Stimulated activated CD4-positive, alpha-beta T cell treated with anti-CD3 and anti-CD28 coated beads, Interleukin-1b, Interleukin-23, amount 100 ng/mL, for 48 hours (primary cell): ENCODE measurements at places on chromosomes 3 and 15.

DNA sequence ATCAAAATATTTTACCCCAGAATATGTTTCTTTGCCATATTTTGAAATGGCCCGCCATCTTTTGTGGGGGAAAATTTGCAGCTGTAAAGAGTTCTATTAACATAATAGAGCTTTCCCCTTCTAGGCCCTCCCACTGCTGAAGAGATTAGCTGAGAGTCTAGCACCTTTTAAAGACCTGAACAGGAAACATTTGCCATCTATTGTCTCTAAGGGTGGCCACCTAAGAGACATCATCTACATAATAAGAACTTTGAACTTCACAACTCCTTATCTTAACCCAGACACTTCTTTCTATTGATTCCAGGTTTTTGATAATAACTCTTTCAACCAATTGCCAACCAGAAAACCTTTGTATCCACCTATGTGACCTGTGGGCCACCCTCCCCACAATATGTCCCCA, 54.7 kb upstream of the TRPM1 start:
- DNase-seq, result no peak

DNA sequence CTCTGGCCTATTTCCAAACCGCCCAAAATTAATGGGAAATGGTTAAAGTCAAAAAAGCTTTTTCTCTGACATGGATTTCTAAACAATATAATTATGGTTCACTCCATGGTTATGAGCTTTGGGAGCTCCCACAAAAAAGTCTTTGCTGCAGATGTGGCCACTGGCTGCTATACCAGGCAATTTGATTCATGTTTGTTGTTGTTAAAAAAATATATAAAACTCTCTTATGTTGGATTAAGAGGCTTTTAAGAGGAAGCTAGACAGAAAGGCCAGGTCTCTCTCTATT, 258.6 kb downstream of the TIGIT start:
- no peak for DNase-seq

- no peak for DNase-seq
Measured at GRCh38 chr15:62262305-62262941, 97.3 kb upstream of the C2CD4B start.

- DNase-seq, result no peak
Measured at GRCh38 chr3:174495928-174496327, 363.2 kb upstream of the NAALADL2 start.

GRCh38 chr3:84724877-84725276, 233.9 kb upstream of the CADM2 start:
- DNase-seq, result no peak

DNA sequence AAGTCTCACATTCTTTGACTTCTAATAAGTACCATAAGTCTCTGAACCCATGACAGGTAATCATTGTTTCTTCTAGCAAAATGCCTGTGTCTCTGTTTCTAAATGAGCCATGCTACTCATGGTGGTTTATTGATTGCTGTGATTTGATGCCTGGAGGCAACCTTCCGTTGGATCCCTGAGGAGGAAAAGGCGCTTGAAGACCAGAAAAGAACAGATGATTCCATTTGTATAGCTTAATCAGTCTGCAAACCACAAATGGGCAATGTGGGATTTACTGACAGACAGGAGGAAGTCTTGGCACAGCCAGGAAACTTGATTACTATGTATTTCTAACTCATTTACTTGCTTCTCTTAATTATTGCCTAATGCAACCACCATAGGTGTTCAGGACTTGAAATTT, 103.1 kb upstream of the MRPL3 start:
- no peak for DNase-seq

DNA sequence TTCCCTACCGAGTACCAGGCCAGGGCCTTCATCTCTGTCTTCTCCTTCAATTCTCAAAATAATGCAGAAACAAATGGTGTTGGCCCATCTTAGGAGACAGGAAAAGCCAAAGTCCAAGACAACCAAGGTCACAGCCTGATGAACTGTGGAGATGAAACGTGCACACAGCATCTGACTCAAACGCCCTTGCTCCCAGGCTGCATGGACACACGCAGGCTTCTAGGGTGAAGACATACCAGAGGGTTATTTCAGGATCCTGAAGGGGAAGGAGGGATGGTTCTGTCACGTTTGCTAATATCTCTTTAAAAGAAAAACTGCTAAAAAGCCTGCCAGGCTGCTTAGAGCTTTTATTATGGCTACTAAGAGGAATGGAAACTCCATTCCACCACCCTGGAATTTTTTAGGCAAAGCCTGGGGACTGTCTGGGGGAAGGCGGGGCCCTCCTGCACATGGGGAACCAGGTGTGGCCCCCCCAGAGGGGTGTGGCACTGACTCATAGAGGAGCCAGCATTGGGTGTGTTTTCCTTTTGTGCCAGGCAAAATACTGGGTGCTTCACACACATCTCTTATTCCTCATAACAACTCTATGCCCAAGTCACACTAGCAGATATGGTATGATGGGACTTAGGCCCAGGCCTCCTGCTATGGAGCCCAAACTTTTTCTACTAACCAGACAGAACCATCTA, 62.9 kb downstream of the UMPS start:
- no peak for DNase-seq

DNA sequence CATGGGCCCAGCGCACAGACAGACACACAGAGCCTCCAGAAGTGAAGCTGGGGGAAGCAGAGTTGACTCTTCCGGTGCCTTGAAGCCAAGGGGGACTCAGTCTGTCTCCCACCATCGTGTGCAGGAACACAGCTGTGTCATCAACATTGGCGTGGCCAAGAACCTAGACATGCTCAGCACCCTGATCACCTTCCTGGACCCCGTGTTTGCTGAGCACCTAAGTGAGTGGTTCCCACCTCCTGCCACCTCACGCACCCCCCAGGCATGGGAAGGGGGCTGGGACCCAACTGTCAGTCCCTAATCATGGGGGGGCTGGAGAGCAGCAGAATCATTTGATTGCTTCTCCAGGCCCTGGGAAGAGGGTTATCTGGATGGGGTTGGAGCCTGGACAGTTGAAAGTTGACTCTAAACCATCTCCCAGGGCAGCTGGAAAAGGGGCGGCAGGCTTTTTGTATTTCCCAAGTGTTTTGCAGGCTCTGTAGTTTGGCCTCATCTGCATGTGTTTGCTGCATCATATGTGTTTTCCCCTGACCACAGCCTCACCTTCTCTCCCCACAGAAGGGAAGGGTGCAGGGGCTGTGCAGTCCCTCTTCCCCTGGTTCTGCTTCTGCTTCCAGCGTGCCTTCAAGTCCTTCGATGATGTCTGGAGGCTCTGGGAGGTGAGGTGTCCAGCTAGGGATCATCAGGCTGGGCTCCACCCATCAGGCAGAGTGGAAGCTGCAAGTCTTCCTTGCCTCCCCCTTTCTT, 12.8 kb downstream of the TBC1D21 start:
- DNase-seq, result no peak

DNA sequence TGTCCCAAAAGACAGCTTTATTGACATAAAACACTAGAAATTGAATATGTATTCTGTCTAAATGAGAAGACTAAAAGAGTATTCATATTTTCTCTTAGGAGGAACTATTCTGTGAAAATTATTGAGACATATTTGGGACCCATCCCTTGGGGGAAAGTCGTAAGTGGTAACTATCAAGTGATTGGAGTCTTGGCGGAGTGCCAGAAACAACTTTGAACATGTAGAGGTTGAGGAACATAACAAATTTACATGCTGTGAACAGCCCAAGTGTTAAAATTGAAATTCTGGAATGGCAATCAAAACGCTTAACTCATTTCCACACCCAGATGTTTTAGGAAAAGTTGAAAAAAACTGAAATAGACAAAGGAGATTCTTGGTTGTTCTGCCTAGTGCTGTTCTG, 1034.6 kb downstream of the NSUN3 start:
- no peak for DNase-seq

GRCh38 chr3:62052331-62052730, 321.0 kb downstream of the FEZF2 start:
- DNase-seq, result no peak

DNA sequence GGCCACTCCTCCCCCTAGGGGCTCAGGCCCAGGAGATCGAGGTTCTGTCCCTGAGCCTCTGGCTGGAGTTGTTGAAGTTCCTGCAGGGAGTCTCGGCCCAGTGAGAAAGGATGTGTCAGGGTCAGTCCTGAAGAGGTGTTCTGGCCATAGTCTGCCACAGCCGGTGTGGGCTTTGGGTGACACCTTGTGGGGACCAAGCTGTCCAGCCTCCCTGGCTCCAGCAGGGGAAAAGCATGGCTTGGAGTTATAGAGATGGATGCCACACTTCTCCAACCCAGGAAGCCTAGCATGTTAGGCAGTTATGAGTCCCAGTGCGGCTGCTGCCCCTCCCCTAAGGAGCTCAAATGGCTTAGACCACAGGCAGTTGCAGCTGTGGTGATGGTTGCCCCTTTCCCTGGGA, 945.6 kb upstream of the GBE1 start:
- no peak for DNase-seq

- DNase-seq, result no peak
Measured at GRCh38 chr15:99050328-99050980, 42.9 kb upstream of the PGPEP1L start.

GRCh38 chr3:182412066-182412465, 381.2 kb upstream of the ATP11B start:
- DNase-seq, result no peak

DNA sequence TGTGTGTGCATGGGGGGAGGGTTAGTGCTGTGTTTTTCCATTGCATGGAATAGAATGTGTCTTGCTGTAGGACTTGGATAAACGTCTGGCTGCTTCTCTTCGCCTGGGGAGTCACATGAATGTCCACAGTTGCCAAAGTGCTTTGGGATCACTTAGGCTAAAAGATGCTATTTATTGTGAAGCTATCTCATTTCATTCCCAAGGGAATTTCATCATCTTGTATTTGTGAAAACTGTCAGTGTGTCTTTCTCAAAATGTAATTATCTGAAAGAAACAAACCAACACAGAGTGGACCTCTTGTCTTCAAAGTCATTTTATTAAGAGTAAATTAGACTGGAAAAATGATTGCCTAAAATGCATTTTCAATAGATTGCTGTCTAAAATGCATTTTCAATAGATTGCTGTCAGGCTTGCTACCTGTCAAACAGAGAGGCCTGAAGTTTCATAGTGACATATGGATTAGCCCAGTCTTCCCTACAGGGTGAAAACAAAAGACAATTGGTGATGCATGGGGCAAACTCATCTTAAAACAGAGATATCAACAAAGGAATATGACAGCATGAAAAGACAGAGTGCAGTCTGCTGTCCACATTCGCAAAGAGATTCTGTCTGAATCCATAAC, 117.1 kb upstream of the GOLIM4 start:
- no peak for DNase-seq

- DNase-seq, result no peak
Measured at GRCh38 chr3:44924457-44925084, 50.2 kb downstream of the TGM4 start.

- DNase-seq, result no peak
Measured at GRCh38 chr3:99683876-99684275, 45.5 kb downstream of the COL8A1 start.

DNA sequence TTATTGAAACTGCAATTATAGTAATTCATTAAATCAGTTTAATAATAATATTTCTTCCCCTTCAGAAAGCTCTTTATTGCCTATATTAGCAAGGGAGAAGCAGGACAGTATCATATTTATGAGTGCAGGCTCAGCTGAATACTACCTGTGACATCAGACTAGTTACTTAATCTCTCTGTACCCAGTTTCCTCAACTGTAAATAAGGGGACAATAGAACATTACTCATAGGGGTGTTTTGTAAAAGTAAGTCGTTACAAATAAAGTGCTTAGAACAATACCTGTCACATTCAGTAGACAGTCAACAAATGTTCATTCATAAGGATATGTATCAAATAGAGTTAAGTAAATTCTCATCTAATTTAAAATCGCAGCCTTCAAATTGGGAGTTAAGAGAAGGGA, 12.1 kb upstream of the VPS39 start:
- DNase-seq, result no peak

GRCh38 chr15:48703544-48703943, 58.0 kb upstream of the FBN1 start:
- DNase-seq, result no peak

- no peak for DNase-seq
Measured at GRCh38 chr15:74172701-74173379, 670 bp upstream of the ISLR start.

GRCh38 chr15:75902129-75902557, 1.5 kb upstream of the FBXO22 start:
- no peak for DNase-seq

DNA sequence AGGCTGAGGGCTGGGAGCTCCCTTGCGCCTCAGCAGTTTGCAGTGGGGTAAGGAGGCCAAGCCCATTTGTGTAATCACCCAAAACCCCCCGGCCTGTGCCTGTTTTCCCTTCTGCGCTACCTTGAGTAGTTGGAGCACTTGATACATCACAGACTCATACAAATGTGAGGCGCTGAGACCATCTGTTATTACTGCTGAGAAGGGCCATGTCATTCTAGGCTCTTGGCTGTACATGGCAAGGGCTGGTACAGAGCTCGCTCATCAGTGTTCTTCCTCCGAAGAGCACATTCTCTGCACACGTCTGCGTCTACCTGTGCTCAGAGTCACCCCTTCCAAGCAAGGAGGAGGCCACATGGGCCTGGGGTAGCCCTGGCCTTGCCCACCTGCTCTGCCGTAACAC, 9.3 kb downstream of the PLA2G4B start:
- DNase-seq, result no peak

- DNase-seq, result no peak
Measured at GRCh38 chr3:69115731-69116130, 6.7 kb downstream of the LMOD3 start.

DNA sequence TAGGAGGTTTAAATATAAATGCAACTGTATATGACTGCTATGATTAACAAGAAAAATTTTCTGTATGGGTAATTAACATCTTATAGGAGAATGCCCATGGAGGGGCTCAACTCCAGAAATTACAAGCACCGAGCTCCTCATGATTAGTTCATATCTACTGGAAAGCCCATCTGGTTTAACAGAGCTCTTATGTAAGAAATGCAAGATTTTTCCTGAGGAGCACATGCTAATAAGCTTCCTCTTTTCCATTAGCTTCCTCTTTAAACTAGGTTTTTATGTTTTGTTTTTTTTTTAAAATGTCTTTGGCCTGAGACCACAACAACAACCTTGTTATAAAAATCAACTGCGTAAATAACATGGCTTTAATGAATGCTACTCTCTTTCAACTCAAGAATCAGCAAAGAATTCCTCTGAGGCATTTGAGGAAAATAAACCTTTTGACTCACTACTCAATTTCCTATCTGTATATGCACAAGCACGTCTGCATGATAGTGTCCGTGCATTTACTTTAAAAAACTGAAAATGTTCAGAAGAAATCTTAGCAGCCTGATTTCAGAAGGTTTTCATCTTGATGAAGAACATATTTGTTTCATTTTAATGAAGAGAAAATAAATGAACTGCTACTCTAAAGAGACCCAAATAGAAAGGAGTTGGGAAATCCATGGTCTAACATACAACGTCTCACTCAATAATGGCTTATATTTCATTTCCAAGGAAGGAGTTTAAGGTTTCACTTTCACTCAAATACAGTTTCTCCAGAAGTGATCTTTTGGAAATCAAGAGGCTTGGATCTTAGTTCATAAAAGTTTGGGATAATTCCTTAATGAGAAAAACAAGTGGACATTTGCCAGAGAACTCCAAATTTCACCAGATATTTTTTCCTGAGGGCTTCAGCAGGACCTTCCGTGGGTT, 180.8 kb downstream of the KCNAB1 start:
- no peak for DNase-seq
